ENCODE measurements at places on chromosomes 16 and 17.

GRCh38 chr16:7517496-7517895 is 184.9 kb downstream of the RBFOX1 start:
- DNase-seq = no peak

GRCh38 chr17:56499799-56500388 is 93.6 kb upstream of the NOG start:
- no peak for DNase-seq

DNA sequence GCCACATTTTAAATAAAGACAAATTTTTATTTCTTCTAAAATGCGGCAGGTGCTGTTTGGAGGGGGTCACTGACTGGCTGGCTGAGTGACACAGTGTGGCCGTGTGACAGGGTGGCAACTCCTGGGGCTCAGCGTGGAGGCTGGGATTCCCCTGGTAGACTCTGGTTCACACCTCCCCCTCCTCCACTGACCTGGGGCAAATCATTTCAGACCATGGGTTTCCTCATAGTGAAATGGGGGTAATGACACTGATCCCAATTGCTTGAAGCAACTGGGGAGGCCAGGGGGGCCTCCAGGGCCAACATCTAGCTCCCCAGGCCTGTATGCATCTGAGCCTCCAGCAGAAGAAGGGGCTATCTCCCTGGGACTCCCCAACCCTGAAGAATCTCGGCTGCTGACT is 6.6 kb downstream of the HSD11B2 start:
- DNase-seq = no peak

- DNase-seq = no peak
These were observed 191.4 kb downstream of the ZNF423 start for GRCh38 chr16:49664221-49665215.

- no peak for DNase-seq
These were observed 24.1 kb downstream of the MYO1D start for GRCh38 chr17:32852811-32853210.

DNA sequence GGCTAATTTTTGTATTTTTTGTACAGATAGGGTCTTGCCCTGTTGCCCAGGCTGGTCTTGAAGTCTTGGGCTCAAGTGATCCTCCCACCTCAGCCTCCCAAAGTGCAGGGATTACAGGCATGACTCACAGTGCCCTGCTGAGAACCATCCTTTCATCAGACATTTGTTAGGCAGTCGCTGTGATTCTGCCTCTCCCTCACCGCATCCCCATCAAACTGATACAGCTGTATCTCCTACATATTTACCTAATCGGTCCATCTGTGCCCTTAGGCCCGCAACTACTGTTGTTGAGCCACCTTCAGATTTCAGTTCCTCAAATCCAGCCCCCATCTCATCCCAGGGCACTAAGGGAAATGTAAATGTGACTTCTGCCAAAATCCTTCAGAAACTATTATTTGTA is 2.0 kb upstream of the SLC43A2 start:
- no peak for DNase-seq

GRCh38 chr16:86073103-86073625 is 174.2 kb downstream of the IRF8 start:
- no peak for DNase-seq

DNA sequence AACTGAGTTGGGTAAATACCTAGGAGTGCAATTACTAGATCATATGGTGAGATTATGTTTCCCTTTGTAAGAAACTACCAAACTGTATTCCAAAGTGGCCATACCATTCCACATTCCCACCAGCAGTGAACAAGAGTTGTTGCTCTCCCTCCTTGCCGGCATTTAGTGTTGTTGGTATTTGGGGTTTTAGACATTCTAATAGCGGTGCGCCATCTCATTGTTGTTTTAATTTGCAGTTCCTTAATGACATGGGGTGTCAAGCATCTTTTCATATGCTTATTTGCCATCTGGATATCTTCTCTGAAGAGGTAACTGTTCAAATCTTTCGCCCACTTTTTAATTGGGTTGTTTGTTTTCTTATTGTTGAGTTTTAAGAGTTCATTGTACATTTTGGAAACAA is 164.2 kb upstream of the LHX1 start:
- no peak for DNase-seq

- no peak for DNase-seq
These were observed 71.6 kb downstream of the RAI1 start for GRCh38 chr17:17752821-17753321.

DNA sequence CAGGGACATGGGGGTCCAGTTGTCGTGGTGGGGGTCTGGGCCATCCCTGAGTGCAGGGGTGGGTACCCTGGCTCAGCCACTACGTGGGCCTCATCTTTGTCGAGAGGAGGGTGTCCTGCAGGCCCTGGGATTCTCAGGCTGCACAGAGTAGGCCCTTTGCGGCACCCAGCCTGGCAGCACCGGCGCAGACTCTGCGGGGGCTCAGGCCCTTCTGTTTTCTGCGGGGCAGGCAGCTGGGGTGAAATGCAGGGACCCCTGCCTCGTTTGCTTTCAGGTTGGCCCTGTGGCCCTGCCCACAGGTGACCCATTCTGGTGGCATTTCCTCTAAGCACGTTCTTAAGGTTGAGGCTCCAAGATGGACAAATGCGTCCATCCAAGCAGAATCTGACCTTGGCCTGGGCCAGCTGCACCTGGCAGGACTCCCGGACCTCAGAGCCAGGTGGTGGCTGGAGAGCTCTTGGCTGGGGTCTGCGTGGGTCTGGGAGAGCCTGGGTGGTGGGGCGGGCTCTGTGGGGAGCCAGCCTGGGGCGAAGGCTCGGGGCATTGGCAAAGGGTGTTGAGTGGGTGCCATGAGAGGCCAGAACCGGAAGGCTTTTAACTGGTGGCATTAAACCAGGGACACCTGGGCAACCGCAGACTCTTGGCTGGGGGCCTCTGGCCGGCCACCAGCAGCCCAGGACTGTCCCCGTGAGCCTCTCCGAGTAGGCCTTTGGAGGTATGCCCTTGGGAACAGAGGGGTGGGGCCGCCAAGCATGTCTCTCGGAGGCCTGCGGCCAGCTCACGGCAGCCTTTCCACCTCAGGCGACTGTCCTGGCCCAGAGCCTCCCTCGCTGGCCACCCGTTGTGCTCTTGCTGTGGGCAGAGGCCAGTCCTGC is 16.9 kb downstream of the PRSS27 start:
- no peak for DNase-seq

DNA sequence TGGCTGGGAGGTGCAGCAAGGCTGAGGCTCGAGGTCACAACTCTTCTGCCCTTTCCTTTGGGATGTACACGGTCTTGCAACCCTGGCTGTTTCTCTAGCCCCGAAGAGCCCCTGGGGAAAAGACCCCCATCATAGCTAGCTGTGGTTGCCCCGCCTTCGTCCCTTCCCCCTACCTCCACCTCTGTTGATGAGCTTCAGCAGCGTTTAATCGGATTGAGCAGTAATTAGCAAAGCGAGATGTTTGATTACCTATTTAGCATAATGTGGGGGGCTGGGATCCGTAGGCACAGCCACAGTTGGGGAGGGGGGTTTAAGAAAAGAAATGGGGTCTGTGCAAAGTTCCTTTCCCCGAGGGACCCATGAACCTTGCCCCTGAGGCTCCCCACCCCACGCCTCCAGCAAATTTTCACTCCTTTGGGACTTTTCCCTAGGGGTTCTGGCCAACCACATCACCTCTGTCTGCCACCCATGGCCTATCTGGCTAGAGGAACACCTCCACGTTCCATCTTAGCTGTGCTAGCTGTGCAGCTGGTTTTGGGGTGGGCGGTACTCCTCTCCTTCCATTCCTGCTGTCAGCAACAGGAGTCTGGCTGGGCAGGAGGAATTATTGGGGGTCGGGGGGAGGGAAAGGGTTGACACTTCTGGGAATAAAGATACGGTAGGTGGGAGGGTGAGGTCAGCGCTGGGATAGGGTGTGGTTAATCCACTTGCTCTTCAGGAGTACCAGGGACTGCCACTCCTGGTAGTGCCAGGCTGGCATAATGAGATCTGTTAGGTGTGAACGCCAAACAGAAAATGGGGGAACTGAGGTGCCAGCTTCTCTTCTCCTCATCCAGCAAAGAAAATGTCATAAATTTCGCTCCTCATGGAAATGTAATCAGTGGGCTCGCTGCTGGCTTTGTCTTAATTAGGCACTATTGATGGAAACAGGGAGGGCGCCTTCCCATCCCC is 1.3 kb upstream of the DNAH2 start:
- no peak for DNase-seq

DNA sequence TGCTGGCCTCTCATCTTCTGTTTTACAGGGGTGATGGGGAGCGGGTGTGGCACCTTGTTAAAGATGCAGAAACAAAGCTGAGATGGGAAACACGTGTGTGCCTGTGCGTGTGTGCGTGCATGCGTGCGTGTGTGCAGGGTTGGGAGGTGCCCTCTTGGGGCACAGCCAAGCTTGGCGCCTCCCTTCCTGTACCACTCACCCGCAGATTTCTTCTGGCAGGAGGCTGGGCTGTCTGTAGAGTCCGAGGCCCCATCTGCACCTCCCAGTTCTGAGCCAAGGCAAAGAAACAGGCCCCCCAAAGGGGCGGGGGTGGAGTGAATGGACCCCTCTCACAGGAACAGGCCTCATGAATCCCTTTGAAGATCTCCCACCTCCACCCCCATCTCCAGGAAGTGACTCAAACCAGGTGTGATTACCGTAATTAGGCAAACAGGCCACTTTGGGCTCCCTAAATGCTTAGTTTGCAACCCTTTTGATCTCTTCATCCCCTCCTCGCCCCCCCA is 20.9 kb downstream of the TNS4 start:
- peak; percentile 66 for DNase-seq

GRCh38 chr16:30982548-30983288 is 2.3 kb upstream of the HSD3B7 start:
- DNase-seq = no peak

DNA sequence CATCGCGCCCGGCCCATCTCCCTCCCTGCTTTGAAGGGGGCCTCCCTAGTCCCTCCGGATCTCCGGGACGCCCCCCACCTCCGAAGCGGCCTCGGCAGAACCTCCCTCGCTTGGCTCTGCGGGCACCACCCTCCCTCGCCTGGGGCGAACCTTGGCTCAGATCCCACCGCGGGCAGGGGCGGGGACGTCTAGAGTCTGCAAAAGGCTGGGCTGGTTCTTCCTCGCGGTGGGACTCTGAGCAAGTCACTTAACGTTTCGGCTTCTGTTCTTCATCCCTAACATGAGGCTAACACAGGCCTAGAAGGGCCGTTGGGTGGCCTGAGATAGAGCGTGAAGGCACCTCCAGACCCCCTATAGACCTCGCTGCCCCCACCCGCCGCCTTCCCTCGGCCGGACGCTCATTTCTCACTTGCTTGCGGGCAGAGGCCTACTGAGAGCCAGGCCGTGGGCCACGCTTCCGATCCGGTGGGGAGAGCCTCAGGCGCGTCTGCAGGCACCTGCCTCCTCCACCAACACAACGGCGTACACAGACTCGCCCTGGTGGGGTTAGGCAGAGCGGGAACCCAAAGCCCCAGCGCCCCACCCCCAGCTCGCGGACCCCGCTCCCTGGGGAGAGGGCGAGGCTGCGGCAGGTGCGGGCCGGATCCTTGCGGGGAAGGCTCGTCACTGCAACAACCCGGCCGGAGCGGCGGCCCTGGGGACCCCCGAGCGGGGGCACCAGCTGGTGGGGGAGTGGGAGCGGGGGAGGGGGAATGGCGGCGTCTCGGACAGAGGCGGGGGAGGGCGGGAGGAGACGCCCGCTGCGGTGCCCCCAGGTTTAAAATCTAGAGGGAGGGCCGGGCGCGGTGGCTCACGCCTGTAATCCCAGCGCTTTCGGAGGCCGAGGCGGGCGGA is 5.4 kb downstream of the MYO1C start:
- DNase-seq = peak; percentile 61

DNA sequence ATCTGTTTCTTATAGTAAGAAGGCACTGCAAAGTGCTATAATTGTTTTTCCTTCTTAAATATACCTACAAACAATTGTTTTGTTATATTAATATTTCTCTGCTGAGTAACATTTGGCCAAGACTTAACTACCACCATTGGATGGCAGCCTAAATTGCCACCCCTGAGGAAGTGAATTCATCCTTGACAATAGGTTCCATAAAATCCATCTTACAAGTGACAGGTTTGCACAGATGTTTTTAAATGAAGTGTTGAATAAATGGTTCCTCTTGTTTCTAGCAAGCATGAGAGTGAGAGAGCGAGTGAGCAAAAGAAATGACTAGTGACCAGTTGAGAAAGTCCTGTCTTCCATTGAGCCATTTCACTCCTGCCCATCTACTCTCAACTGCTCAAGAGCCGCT is 8.3 kb upstream of the MPHOSPH6 start:
- no peak for DNase-seq

DNA sequence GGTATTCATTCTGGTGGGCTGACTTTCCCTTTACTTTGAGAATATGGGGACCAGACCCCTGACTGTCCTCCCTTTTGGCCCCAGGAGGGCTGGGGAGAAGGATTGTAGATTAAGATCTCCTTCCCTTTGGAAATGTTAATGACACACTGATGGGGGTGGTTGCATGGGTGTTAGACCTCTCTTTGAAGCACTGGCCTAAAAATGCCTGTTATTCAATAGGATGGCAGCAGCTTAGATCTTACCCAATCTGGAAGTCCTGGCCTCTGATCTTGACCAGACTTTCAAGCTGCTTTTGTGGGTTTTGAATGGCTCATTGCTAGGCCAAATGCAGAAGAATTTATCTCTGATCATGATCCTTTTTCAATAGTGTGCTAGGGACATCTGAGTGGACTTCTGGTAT is 25.7 kb downstream of the MAP3K3 start:
- no peak for DNase-seq

DNA sequence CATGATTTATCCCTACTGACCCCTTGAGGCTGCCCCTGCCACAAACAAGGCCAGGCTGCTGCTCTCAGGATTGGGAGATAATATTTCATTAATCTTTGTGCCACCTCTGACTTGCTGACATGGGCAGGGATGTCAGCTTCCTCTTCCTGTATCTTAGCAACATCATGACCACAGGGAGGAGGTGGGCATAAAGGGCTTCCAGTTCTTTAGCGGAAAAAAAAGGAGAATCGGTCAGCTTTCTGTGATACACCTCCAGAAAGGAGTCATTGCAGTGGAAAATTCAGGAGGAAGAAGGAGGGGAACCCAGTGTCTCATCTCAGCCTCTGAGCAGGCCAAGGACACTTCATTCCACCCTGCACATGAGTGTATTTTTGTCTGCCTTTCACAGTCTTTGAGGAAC is 206.8 kb upstream of the SDK2 start:
- DNase-seq = no peak

- no peak for DNase-seq
These were observed 13.0 kb downstream of the PITPNM3 start for GRCh38 chr17:6543079-6544010.

DNA sequence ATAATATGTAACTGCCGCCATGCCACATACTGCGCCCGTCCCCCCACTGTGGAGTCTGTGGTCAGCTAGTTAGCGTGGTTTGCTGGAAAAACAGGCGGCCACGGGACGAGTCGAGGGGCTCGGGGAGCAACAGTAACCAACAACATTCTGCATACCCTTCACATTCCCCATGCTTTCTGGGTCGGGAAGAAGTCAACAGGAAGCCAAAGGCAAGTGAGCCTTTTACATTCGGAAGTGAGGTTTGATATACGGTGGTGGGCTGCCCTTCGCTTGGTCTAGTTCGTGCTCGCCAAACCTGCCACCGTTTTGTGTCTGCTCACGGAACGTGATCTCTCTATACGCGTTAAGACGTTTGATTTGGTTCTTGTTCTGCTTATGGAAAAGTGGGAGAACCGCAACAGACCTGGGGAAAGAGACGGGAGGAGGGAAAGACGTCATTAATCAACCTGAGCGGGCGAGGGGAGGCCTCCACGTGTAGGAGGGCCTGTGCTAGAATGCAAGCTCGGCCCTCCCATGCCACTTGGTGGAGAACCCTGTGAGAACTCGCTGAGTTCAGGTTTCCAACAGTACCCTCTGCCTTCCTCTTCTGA is 28.9 kb upstream of the CFAP20 start:
- no peak for DNase-seq
